ENCODE measurements at places on chromosomes 2 and 18.

DNA sequence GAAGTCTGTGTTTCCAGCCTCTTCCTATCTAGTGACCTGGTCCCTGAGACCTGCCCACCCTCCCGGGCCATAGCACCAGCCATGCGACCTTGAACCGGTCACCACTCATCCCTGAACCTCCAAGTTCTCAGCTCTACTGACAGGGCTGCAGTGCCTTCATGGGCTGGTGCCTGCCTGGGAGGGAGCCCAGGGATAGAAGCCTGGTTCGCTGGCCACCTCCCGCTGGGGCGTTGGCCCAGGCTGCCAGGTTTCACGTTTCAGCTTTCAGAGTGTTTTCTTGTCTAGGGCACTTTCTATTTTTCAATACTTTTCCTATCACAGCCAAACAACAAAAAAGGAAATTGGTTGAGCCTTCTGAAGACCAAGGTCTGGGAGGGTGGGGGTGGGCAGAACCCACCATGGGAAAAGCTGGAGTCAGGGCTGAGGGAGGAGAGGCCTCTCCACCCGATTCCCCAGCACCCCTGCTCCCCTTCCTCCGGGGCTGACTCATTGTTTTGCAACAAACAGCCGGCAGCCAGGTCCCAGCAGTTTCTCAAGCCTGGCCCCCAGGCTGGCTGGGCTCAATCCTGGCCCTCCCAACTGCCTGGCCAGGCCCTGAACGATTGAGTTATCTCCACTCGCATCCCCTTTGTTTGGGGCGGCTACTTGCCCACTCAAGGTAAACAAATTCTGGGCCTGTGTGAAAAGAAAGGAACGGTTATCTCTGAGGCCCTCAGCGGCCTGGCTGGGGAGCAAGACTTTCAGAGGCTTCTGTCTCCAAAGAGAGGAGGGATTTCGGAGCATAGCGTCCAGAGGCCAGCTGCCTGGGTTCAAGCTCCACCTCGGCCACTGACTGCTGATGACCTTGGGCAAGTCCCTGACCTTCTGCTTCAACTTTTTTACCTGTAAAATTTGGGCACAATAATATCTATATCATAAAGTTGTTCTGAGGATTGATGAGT lies 47.5 kb downstream of the ZFP36L2 start:
- peak; percentile 93 for ATAC-seq

- no peak for ATAC-seq
Observed at GRCh38 chr18:5455674-5456073, 88.1 kb downstream of the EPB41L3 start.

DNA sequence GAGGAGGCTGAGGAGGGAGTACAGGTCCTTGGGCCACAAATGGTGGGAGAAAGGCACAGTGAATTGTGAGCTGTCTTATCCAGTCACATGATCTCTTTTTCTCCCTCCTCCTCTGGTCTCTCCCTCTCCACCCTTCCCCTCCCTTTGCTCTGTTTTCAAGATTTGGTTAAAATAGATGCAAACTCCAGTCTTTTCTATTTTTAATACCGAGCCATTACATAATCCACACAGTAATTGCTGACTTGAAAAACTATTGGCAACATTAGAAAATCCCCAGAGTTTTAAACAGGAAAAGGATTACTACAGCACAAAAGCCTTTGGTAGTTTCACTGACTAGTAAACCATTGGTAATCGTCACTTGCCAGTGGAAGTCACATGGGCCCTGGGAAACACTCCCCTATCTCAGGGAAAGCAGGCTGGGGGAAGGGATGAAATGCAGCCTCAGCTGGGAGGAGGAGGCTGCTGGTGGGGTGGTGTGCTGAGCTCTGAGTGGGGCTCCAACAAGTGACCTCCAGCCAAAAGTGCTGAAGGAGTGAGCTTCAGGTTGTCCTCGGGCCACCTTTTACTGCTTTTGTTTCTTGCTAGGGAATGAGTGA lies 57.4 kb upstream of the PCBP1 start:
- peak; percentile 67 for ATAC-seq

GRCh38 chr18:67924656-67925055 lies 408.1 kb upstream of the DSEL start:
- ATAC-seq: no peak

DNA sequence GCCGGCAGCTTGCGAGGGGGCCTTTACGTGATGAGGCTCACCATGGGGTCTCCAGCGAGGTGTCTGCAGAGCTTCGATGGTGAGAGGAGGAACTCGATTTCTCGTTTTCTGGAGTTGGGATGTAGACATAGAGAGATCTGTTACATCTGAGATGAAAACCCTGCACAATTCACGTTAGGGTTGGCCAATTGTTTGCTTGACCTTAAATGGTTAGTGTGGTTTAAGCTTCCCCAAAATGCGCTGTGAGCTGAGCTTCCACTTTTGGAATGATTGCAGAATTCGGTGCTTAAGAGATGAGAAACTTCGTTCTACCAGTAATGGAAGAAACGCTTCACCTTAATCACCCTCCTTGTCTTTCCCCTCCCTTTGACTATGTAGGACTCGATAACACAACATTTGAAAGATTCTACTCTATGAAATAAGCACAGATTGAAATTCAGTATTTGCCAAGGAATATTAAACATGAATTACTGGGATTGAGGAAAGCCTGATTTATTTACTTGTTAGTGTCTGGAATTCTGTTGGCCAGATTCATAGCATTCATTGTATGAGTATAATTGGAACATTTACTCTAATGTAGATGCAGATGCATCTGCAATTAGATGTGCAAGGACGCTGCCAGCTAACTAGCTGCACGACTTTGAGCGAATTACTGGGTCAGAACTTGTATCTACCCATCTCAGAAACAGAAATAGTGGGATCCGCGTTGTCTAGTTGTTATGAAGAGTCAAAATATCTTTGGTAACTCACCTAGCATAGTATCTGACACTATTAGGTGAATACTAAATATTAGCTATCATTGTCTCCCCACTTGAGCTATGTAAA lies 1.6 kb upstream of the KLF7 start:
- no peak for ATAC-seq

DNA sequence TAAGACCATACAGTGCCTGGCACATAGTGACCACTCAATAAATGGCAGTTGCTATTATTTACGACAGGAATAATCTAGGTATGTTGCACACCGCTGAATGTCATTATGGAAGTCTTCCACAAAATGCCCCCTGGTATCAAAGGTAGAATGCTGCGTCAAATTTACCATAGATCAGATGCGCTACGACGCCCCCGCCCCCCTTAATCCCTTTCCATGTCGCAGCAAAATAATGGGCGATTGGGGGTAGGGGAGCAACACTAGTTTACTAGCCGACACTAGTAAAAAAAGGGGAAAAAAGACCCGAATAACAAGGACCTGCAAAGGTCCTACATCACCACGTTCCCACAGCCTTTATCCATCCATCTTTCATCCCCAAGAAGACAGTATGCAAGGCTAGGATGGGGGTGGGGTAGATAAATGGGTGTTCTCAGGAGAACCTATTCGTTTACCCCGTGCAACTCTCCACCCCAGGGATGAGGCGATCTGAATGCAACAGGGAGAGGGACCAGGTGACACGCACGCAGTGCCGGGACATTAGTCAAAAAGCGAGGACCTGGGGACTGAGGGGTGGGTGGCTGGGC lies 455 bp downstream of the PREPL start:
- ATAC-seq: peak; percentile 60

- no peak for ATAC-seq
Observed at GRCh38 chr2:16674154-16674553, 8.5 kb upstream of the CYRIA start.

GRCh38 chr18:51563396-51563795 lies 365.9 kb upstream of the MEX3C start:
- ATAC-seq: no peak

GRCh38 chr18:10329101-10329500 lies 125.3 kb upstream of the APCDD1 start:
- ATAC-seq: no peak

DNA sequence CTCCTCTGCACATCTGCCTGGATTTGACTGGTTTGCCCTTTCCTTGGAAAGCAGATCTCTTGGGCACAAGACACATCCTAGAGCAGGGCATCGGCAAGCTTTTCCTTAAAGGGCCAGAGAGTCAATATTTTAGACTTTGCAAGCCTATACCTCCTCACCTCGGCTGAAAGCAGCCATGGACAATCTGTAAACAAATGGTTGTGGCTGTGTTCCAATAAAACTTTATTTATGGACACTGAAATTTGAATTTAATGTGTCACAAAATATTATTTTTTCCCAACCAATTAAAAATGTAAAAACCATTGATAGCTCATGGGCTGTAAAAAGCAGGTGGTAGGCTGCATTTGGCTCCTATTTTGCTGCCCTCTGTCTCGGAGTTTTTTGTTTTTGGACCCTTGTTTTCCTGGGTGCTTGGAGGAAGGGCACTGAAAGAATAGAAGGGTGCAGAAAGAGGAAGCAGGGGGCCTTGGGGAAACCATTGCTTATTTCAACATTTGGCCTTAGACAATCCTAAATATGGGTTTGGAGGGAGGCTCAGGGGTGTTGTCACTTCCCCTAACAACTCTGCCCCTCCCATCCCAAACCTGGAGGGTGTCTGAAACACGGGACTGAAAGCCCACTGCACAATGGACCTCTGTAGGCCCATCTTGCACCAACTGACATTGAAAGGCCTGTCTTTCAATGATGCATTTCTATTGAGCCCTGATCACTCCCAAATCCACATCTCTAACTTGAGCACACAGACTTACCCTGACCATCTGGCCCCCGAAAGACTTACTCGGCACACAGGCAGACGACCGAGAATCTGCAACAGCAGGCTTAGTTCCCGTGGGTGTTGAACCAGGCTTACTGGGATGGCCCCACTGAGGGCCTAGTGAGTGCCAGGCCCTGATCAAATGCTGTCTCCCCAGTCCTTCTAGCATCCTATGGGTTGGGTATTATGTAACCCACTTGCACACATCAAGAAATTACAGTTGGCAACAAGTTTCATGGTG lies 7.1 kb upstream of the ZFP36L2 start:
- no peak for ATAC-seq

DNA sequence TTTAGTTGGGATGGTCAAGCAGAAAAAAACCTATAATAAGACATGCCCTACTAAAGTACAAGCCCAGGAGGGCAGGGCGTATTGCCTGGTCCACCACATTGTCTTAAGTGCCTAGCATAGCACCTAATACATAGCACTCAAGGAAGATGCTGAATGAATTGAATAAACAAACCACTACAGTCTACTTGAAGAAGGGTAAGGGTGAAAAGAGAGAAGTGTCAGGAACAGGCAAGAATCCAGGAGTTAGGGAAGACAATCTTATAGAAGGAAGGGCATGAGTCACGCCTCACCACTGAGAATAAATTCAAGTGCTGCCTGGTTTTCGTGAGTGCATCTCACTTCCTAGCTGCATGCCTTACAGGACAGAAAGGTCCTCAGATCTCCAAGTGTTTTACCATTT lies 13.9 kb downstream of the SLC19A3 start:
- peak; percentile 43 for ATAC-seq

- ATAC-seq: no peak
Observed at GRCh38 chr2:2834516-2835254, 503.6 kb upstream of the MYT1L start.

DNA sequence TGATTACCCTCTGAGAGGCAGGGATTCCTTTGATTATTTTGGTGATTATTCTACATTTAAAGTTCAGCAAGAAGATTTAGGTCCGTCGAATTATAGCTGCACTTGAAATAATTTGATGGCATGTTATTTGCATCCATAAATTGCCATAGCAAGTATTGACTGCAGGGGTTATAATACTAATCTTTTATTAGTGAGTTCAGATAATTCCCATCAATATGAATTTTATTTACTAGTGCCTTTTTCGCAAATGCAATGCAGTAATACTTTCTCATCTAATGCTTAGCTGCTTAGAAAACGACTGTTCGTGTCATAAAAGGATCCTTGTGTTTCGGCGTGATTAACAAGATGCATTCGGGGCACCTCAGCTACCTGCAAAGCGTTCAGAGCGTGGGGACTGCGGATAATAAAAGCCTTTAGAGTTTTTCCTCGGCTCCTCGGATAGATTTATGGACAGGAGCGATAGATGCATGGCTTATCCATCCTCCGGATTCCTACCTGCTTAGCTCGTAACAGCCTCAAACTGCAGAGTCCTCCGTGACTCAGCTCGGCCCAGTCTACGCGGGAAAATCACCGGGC lies 2.5 kb upstream of the GBX2 start:
- no peak for ATAC-seq

DNA sequence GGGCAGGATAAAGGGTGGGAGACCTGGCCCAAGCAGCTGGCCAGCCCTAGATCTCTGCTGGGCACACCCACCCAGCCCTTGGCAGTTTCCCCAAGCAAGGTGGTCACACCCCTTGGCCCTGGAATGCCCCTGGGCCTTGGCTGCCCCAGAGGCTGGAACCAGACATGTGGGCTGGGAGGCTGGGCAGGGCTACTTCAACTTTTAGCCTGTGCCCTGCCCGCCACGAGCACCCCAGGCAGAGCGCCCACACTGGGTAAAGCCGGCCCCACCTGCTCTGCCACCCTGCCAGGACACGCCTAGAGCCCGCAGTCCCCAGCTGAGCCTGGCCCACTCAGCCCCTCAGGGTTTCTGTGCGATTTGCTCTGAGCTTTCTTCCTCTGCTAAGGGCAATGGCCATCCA lies 119.7 kb upstream of the SMAD2 start:
- peak; percentile 37 for ATAC-seq

DNA sequence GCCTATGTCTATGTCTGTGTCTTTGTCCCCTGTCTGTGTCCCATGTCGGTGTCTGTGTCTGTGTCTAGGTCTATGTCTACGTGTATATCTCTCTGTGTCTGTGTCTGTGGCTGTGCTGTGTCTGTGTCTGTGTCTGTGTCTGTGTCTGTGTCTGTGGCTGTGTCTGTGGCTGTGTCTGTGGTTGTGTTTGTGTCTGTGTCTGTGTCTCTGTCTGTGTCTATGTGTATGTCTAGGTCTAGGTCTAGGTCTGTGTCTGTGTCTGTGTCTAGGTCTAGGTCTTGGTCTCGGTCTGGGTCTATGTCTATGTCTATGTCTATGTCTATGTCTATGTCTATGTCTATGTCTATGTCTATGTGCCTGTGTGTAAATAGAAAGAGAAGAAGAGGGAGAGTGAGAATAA lies 11.9 kb downstream of the IL1R2 start:
- ATAC-seq: no peak

GRCh38 chr2:223721746-223722145 lies 115.6 kb downstream of the AP1S3 start:
- ATAC-seq: no peak

- ATAC-seq: no peak
Observed at GRCh38 chr2:128024816-128025215, 3.0 kb downstream of the SAP130 start.

Measured in motor neuron (in vitro differentiated cells).